Mammary epithelial cell (primary cell): ENCODE measurements at places on chromosomes 16 and 17. TPM values are rescaled to one million over a fixed set of nuclear protein-coding genes. Genes with fewer than 3 reads are reported as not detected.
A peak's percentile ranks its signal among the peaks of the same experiment; 100 is the strongest.

GRCh38 chr17:21523497-21524210 is 147.5 kb downstream of the KCNJ12 start:
- no peak for DNase-seq

DNA sequence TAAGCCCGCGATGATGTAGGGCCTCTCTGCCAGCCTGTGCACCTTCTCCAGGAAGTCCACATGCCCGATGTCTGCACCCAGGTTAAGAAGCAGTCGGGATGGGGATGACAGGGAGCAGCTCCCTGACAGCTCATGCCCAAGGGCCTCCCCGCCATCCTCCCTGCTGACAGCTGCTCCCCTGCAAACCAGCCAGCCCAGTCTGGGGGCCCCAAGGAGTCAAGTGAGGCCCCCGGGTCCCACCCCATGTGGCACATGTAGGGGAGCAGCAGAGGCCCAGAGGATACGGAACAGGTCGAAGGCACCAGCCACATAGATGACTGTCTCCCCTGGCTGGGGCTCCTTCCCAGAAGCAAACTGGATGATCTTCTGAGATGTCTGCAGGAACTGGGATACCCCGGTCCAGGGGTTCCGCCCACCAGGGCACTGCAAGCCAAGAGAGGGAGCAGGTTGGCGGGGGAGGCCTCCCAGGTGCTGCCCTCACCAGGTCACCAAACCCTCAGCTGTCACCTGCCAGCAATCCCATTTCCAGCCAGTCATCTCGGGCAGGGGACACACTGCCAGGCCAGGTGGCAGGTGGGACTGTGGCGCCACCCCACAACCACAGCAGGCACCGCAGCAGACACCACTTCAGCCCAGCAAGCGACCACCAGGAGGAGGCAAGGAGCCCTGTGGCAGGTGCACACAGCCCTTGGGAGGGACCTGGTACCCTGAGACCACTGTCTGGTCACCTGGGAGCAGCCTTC is 4.6 kb downstream of the PCYT2 start:
- DNase-seq = no peak

The ZMYND15 gene
- 0.52 and 0.86 TPM in 2 replicates for total RNA-seq

GRCh38 chr16:82331397-82331796 is 161.4 kb upstream of the MPHOSPH6 start:
- no peak for DNase-seq

The CDT1 gene
- 3.5 TPM for total RNA-seq

The SECTM1 gene
- total RNA-seq = 2.7 TPM

DNA sequence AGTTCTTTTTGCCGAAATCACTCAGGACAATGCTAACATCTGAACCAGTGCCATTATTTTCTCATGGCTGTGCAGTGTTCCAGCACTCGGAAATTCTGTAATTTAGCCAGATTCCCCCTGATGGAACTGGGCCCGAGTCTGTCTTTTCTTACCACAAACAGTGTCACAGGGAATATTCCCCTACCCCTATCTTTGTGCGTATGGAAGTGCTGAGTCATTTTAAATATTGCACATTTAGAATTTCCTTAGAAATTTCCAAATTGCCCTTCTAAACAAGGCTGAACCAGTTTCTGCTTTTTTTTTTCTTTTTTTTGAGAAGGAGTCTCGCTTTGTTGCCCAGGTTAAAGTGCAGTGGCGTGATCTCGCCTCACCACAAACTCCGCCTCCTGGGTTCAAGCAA is 88.0 kb upstream of the CREBBP start:
- no peak for DNase-seq

DNA sequence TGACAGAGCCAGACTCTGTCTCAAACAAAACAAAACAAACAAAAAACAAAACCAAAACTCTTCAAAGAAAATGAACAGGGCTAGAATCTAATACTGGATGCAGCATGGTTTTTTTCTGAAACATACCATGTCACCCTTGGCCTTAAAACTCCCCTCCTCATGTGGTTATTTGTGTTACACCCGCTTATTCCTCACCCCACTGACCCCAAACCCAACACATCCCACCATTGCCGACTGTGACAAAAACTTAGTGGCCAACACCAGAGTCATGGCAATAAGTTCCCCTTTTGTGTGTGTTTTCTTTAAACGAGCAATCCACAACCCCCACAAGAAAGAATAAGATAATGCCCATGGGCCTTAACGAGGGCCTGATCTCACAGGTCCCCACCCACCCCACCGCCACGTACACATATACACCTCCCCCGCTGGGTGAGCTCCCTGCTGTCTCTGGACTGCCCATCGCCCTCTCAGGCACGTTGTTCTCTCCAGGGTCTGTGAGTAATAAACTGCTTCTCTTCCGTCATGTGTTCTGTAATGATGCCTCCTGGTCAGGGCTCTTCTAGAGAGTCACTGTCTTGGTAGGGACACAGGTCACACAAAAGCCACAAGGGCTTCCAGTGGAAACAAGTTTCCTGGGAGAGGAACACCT is 16.8 kb upstream of the ENGASE start:
- no peak for DNase-seq

GRCh38 chr16:84738255-84739038 is 38.6 kb downstream of the USP10 start:
- peak; percentile 72 for DNase-seq

The CMTM2 gene
- not detected in 2 replicates for total RNA-seq

- no peak for DNase-seq
These were observed 52.1 kb upstream of the CACNG5 start for GRCh38 chr17:66782851-66783250.

DNA sequence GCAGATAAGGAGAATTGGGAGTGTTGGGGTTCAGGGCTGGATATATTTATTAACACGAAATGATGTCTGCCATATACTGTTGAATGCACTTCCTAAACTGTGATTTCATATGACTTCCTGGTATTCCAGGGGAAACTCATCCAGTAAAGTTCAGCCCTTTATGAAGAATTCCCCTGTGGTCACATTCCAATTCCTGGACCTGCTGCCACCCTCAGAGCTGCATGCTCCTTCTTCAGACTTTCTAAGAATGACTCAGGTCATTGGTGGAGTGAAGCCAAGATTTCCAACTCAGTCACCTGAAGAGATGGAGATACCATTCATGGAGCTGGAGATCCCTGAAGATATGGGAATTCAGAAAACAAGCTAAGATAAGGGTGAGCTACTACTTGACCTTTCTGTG is 114.2 kb upstream of the TMEM97 start:
- peak; percentile 61 for DNase-seq

The DNAI2 gene
- not detected for total RNA-seq

The MTHFSD gene
- 25.4 and 30.1 TPM in 2 replicates for total RNA-seq

DNA sequence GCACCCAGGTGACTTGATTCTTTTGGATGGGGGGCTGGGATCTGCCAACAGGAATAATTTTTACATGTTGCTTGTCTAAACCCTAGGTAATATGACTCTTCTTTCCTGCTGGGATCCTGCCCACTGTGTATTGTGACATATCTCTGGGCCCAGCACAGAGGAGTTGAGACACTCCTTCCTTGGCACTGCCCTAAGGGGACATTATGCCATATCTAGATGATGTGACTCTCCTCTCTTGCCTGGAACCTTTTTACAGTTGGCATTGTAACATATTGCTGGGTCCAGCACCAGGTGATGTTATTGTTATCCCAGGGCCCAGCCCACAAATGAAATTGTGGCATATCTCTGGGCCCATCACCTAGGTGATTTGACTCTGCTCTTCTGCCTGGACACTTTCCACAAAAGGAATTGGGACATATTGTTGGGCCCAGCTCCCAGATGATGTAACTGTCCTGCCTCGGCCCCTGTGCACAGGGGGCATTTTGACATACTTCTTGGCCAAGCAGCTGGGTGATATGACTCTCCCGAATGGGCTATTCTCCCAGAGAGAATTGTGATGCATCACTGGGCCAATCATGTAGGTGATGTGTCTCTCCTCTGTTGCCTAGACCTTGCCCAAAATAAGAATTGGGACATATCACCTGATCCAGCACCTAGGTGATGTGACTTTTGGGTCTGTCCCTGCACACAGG is 1837.7 kb downstream of the TP53TG3F start:
- DNase-seq = no peak

The TMEM114 gene
- not detected for total RNA-seq

- no peak for DNase-seq
These were observed 6.8 kb upstream of the SERPINF2 start for GRCh38 chr17:1735834-1736347.

DNA sequence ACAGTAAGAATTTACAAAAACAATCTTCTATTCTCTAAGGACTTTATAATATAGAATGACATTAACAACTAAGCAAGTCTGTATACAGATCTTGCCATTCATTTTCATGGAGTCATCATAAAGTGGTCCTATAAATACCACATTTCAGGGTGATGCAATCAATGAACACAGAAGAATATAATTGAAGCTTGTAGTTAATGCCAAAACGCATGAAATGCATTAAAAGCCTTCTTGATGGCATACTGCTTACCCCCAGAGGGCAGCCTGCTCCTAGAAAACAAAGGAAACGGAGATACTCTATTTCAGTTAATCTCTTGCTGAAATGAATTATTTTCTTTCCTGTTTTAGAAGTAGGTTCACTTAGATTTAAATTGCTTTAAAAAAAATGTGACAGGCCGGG is 45.2 kb upstream of the STAC2 start:
- peak; percentile 2 for DNase-seq

DNA sequence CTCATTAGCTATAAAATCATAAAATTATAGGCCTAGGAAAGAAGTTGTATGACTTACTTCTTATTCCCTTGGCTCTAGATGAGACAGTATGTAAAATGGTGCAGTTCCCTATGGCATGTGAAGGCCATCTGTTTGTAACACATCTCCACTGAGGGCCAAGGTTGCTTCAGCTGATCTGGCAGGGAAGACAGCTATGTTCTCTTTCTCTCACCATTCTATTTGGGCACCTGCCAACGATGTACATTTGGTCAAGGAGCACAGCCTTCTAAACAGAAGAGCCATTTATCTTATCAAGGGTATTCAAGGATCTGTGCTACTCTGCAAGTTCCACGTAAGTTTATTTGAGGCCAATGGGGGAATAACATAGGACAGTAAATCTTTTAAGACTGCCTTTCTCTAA is 129.8 kb upstream of the TOM1L1 start:
- no peak for DNase-seq

DNA sequence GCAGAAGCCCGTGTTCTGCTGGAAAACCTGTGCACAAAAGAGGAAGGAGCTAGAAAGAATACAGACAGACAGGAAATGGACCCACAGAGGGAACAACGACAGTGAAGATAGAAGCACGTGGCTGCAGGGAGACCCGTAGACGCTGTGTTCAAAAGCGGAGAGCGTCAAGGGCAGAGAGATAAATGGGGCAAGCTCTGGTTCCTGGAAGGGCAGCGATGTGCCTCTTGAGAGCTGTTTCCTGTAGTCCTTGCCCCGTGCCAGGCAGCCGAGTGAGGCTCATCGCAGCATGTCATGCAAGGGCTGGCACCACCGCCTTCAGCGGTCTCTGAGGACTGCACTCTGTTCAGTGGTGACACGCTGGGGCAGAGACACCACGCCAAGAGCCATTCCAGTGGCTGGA is 43.6 kb upstream of the CACNG5 start:
- no peak for DNase-seq

DNA sequence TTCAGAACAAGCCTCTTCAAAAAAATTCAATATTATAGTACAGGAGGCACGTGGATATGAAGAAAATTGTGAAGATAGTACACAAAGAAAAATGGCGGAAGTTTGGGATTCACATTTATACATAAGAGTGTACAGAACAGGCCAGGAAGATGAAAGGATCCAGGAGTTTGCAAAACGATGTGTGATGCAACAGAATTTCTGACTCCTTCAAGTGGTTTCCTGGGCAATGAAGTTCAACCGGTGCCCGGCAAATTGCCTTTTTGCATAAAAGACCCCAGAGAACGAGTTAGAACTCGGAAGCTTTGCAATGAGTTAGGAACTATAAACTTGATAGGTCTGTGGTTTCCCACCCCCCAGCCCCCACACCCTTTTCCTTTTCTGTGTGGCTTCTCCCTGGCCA is 189.1 kb downstream of the SALL1 start:
- no peak for DNase-seq

The MVD gene
- total RNA-seq = 57.7 TPM

- no peak for DNase-seq
These were observed 128.1 kb downstream of the SALL1 start for GRCh38 chr16:51022955-51023354.

- no peak for DNase-seq
These were observed 81.7 kb upstream of the MSI2 start for GRCh38 chr17:57174591-57174990.

- no peak for DNase-seq
These were observed 17.5 kb downstream of the MAP3K14 start for GRCh38 chr17:45299361-45299760.

- DNase-seq = no peak
These were observed 3.3 kb downstream of the PRAC1 start for GRCh38 chr17:48718761-48719641.

- no peak for DNase-seq
These were observed 925 bp downstream of the ZNF689 start for GRCh38 chr16:30609002-30609925.

DNA sequence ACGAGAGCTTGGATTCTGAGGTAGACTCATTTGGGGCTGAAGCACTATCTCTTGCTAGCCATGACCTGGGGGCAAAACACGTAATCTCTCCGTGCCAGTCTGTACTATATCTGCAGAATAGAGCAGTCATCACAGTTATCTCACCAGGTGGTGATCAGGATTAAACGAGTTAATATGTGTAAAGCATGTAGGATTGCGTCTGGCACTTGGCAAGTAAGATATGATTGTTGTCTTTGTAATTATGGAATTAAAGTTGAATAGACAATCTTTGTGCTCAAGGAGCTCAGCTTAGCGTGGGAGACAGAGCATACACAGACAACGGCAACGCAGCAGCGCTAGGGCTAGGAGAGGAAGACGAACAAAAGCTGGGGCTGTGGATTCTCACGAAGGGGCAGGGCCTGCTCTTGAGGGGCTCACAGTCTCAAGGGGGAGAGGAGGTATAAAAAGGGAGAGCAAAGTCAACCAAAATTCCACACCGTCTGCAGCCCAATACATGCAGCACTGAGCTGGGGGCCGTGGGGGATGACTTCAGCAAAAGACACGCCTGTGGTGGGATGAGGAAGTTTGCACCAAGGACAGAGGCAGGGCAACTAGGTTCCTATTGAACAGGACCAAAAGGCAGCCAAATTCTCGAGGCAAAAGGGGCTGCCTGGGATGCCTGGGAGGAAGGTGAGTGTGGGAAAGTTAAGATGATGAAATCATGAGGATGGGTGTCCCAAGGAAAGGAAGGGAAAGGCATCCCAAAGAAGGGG is 68.6 kb downstream of the SDK2 start:
- no peak for DNase-seq

The BMERB1 gene
- total RNA-seq = 15.7 and 18.5 TPM in 2 replicates

- peak; percentile 66 for DNase-seq
These were observed 789 bp upstream of the CCDC57 start for GRCh38 chr17:82213251-82214011.

The LITAFD gene
- not detected for total RNA-seq

DNA sequence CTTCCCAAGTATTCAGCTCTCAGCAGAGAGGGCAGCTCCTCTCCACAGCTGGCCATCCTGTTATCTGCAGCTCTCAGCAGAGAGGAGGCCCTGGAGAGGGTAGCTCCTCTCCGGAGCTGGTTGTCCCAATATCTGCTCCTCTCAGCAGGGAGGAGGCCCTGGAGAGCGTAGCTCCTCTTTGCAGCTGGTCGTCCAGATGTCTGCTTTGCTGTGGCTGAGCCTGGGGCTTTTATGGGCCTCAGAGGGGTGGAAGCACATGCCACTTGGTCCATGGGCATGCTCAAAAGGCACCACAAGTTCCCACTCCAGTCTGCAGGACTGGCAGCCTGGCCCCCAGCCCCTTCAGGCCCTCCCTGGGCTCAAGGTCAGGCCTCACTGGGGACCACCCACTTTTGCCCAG is 314.3 kb downstream of the KCNJ2 start:
- no peak for DNase-seq

GRCh38 chr16:73150786-73151185 is 102.9 kb upstream of the ZFHX3 start:
- no peak for DNase-seq

The KARS1 gene
- total RNA-seq = 162 and 172 TPM in 2 replicates

The TUBD1 gene
- 5.8 TPM for total RNA-seq

The CDH5 gene
- total RNA-seq = not detected
